ENCODE measurements at places on chromosomes 2 and 18. TPM values are rescaled to one million over a fixed set of nuclear protein-coding genes. Genes with fewer than 3 reads are reported as not detected.

LCT gene
- total RNA-seq = not detected

DNA sequence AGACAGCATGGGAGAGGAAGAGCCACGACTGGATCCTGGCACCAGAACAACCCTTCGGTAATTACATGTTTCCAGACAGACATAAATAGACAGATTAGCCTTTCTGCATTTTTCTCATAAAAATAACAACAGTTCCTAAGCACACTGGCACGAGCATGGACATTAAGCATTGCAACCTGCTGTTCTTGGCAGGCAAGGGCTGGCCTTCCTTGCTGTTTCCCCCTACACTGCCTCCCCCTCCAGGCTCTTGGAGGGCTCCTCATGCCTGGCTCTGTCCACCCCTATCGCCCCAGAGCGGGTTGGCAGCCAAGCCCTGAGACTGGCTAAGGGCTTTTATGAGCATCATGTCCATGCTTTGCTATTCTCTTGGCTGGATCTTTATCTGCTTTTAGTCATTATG lies 89.6 kb downstream of the TTC32 start:
- DNase-seq = no peak

DNA sequence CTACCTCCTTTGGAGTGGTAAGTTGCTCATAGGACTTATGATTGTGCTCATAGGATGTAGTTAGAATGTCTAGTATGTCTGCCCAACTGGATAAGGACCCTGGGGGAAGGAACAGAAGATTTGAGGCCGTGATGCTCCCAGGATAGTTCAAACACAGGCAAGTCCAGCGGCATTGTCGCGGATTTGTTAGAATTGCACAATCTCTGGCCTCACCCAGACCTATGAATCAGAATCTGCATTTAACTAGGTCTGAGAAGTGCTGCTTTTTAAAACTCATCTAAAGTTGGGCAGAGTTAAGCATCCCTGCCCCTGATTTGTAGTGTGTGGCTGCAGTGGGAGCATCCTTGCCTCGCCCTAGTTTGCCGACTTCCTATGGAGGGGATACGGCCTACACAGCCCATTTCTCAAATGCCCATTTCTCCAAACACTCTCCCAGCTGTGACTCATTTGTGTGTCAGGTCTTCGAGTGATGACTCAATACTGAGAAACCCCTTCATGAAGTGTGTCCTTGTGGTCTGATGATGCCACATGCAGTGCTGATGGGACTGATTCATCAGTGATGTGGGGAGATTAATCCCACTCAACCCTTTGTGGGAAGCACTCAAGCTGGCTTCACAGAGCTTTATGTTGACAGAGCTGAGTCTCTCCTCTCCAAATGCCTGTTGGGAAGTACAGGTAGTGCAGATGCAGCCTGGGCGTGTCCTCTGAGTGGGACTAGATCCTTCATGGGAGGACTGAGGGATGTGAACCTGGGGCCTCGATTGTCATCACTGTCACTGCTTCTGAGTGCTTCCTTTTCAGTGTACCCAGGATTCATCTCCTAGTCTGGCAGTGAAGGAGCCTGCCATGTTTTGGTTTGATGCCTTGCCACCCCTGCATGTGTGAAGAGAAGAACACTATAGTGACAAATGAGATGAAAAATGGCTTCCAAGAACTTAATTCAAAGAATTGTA lies 18.7 kb downstream of the SMIM21 start:
- no peak for DNase-seq

DNA sequence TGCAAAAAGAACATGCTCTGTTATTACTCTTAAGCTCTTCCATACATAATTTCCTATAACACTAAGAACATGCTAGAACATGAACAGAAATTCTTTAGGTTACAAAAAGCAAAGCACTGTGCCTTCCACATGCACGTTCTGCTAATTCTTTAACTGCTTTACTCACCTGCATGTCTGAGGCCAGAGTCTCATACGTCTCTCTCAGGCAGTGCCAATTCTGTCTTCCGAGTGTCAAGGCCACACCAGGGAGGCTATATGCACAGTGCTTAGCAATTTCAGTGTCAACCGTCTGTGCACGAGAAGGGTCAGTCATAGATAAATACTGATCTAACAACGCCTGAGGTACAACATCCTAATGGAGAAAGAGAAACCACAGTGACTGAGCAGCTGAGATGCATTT lies 55.1 kb downstream of the PPP4R1 start:
- DNase-seq = no peak

Data from ascending aorta (tissue), 2 donors.